ENCODE measurements at places on chromosomes 3 and 15.

- no peak for DNase-seq
Measured at GRCh38 chr3:128123156-128123537, 465 bp downstream of the RUVBL1 start.

GRCh38 chr3:35709691-35710090 lies 70.4 kb downstream of the ARPP21 start:
- no peak for DNase-seq

GRCh38 chr3:76264911-76265310 lies 479.6 kb upstream of the ZNF717 start:
- DNase-seq = no peak

DNA sequence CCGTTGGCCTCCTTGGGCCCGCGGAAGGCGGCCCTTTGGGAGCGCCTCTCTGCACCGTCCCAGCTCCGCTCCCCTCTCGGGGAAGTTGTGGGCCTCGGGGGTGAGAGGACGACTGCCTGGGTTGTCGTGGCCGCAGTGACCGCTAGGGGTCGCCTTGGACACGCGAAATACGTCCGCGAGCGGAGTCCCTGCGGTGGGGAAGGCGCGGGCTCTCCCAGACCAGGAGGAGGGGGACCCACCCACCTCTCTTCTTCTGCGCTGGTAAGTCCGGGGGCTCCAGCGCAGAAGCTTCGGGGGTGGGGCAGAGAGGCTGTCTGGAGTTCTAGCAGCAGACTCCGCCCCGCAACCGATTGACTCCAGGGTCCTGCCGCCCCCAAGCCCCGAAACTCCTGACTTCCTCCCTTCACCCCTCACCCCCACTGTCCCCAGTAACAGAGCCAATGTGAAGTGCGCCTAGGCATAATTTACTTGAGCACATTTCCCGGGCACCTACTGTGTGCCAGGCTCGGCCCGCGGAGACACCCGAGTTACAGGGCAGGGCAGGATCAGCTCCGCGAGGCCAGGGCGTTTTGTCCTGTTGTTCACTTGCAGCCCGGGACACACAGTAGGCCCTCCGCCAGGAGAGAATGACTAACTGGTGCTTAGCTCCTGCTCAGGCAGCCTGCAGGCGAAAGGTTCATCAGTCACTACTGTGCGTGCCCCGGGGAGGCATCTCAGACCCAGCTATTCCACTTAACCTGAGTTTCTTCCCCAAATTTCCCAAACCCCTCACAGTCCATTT lies 32.8 kb downstream of the DNASE1L3 start:
- peak; percentile 80 for DNase-seq

- DNase-seq = no peak
Measured at GRCh38 chr15:56428821-56429458, 36.0 kb downstream of the MNS1 start.

DNA sequence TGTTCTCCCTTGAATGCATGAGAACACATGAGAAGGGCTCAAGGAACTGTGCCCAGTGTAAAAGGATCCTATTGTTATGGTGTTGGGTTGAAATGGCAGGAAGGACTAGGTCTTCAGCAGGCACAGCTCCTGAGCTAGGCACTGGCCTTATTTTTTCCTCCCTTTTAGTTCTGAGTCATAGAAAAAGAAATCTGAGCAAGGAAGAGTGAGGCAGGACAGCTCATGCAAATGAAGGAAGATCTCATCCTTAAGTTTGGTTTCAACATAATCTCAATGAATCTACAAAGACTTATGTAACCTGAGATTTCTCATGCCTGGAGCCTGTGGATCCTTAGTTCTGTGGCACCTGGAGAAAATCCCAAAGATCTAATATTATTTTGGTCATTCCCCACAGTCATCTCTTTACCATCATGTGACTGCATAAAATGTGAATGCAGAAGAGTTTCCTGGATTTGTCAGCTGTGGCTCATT lies 188.6 kb upstream of the TBL1XR1 start:
- DNase-seq = no peak

DNA sequence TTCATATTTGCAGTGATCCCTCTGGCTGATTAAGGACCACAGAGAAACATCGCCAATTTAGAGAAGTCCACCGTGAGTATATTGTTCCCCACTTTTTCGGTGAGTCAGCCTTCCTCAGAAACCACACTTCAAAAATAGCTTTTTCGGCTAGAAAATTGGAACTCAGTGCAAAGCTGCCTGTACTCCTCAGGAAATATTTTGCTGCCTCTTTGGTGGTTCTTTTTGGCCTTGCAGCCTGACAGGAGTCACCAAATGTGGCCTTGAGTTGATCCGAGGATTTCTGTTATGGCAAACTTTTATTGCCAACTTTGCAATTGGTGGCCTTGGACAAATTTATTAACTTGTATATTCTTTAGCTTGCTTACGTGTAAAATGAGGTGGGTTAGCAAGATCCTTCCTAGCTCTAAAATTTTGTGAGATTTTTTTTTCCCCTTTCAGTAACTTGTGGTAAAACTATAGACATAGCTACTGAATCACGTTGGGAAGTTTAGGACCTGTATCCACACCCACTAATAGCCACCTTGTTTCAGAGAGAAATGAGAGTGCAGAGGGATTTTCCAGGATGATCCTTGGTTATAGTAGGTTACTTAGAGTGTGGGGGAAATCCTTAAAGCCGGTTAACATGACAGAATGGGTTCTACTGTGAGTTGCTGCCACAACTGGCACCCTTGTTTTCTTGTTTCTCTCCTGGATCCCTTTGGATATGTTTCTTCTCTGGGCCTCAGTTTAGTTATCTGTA lies 9.9 kb downstream of the ARL6IP5 start:
- DNase-seq = no peak

DNA sequence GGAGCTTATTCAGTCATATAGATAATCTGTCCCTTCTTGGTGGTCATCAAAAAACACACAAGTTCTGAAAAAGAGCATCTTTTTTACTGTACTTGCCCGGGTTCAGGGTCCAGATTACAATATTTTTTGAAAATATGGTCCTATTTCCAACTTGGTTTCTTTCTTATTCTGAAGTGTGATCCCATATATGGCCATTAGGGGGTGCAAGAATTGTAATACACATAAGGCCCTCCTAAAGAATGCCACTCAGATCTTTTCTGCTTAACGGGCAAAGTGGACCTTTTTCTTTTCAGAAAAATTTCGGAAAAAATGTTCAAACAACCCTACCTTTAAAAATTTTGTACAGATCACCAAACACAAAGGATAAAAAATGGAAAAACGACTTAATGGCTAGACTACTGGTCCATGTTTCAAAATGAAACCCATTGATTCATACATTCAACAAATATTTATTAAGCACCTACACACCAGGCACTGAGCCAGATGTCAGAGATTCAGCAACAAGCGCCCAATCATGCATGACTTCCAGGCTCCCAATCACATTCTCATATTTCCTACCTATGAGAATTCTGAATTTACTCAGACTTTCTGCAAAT lies 102.0 kb upstream of the MYRIP start:
- DNase-seq = no peak

- DNase-seq = no peak
Measured at GRCh38 chr3:51720292-51721061, 13.6 kb downstream of the GRM2 start.

GRCh38 chr3:42733501-42734262 lies 31.1 kb upstream of the HHATL start:
- DNase-seq = no peak

DNA sequence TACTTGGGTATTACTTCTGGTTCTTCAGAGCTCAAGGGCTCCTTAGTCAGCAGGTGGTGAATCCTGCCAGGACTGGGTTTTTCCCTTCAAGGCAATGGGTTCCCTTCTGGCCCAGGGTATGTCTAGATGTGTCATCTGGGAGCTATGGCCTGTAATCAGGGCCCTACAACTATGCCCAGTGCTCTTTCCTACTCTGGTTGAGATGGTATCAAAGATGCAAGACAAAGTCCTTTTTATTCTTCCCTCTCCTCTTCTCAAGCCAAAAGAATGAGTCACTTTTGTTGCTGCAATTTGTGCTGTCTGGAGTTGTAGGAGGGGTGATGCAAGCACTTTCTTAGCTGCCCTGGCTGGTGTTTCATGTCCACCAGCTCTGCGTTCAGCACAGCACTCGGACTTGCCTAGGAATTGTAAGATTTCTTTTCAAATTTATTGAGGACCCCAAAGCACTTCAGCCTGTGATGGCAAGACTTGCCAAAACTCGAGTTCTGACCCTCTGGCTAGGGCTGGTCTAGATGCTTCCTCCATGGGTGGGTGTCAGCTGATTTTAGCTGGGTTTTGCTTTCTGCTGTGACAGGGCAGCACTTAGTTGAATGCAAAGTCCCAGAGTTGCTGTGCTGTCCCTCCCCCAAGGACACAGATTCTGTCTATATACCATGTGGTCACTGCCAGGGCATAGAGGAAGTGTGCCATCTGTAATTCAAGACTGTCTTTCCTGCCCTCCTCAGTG lies 129.2 kb upstream of the CBLB start:
- DNase-seq = no peak

- no peak for DNase-seq
Measured at GRCh38 chr3:46561951-46562350, 4.2 kb downstream of the LRRC2 start.

DNA sequence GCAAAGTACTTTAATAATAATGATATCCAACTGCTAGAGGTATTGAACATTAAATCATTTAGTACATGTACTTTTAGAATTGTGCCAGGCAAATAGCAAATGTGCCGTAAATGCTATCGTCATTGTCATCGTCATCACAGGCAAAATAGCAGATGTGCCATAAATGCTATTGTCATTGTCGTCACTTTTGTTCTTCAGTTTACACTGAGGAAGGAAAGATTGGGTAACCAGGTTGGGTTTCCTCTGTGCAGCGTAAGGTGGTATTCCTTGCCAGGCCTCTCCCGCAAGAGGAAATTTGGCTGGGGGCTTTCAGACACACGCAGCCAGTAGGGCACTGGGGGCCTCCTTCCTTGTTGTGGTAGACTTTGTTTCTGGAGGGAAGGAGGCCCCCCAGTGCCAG lies 26.4 kb downstream of the ABHD17C start:
- no peak for DNase-seq

DNA sequence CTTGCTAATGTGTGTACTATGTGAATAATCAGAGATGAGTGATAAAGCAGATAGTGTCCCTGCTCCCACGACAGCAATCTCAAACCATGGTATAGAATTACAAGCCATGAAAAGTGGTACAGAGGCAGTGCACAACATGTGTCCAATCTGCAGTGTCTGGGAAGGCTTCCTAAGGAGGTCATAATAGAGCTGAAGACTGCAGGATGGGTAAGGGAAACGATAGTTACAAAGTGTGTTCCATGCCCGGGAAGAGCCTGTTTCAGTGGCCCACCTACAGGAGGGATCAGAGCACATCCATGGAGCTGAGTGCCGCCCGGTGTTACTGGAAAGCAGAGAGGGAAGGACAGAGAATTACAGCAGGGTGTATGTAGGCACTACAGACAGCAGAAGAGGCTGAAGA lies 48.9 kb downstream of the PAK2 start:
- no peak for DNase-seq

DNA sequence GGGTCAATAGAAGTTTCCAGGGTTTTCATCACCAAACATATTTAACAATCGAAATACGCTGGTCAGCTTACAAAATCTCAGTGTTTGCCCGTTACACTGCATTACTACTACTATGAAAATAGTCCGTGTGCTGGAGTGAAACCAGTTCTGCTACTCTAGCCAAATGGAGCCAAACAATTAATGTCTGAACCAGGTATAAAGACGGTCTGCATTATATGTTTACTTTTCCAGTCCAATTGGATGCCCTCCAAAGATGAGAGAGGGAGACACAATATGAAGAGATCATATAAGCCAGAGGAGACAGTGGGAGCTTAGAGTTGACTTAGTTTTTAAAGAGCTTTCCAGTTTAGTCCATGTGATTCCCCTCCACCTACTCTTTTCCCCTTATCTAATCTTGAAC lies 6.3 kb upstream of the DUT start:
- DNase-seq = no peak

DNA sequence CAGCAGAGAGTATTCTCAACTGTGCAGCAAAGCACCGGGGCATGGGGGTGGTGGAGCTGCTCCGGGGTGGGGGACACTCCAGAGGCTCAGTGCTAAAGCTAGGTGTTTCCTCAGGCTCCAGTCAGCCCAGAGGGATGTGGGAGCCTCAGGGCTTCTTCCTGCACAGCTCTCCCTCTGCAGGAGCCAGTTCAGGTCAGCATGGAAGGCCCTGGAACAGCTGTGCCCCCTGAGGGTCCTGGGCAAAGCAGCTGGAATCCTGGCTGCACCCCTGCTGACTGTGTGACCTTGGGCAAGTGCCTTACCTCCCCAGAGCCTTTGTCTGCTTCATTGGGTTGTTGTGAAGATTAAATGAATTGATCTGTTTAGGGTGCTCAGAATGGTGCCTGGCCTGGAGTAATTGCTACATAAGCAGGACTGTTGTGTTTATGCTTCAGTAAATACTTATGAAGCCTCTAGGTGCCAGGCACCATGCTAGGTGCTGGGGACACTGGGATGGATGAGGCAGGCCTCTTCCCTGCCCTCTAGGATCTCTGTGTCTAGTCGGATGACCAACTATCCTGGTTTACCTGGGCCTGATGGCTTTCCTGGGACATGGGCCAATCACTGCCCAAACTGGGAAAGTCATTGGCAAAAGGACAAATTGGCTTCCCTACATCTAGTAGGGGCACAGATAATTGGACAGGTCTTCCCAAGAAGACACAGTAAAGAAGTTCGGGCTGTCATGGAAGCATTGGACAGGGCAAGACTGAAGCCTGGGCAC lies 64.2 kb upstream of the LCTL start:
- no peak for DNase-seq

DNA sequence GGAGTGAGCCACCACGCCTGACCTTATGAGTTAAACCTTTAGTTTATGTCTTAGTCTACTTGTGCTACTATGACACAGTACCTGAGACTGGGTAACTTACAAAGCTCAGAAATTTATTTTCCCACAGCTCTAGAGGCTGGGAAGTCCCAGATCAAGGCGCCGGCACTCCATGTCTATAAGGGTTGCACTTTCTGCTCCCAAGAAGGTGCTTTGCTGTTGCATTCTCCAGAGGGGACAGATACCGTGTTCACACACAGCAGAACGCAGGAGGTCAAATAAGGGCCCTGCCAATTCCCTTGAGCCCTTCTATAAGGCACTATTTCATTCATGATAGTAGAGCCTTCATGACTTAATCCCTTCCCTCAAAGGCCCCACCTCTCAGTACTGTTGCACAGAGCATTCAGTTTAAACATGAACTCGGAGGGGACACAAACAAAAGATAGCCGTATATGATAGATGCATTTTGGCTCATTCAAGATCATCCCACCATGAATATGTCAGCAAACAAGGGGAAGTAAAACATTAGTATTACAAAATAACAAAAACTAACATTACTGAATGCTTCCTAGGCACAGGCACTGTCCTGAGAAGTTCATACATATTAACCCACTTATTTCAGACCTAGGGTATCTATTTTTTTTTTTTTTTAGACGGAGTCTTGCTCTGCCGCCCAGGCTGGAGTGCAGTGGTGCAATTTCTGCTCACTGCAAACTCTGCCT lies 26.5 kb downstream of the PLA1A start:
- DNase-seq = no peak

DNA sequence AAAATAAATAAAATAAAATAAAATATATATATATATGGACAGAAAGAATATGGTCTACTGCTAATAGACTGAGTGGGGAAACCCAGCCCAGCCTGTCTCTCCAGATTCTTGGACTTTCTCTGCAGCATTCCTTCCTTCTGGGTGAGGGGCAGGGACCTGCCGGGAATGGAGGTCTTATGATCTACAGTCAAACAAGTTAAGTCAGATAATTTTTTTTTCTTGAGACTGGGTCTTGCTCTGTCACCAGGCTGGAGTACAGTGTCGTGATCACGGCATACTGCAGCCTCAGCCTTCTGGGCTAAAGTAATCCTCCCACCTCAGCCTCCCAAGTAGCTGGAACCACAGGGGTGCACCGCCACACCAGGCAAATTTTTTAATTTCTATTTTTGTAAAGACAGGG lies 33.5 kb upstream of the ZNF774 start:
- no peak for DNase-seq

- peak; percentile 5 for DNase-seq
Measured at GRCh38 chr3:185176750-185177359, 24.0 kb upstream of the C3orf70 start.

All from naive thymus-derived CD8-positive, alpha-beta T cell (primary cell).